ENCODE measurements at places on chromosomes 4 and X.

DNA sequence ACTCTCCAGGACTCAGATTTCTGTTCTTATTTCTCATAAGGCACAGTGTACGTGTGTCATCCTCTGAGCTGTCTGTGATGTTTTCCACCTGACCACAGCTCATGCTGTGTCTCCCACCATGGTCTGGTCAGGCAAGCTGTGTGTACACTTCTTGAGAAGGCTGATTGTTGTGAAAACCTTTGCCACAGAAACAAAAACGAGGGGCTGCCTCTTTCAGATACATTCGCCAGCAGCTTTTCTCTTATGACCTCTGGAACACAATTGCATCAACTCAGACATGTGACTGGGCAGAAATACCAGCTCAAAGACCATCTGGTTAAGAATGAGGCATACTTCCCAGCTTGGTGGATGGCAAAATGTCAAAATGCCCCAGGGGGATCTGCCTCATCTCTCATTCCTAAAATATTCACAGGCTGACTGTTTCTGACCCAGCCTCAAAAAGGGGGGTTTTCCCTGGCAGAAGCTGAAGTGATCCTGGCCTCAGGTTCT is 46.1 kb downstream of the PGRMC2 start:
- no peak for DNase-seq

GRCh38 chr4:65014078-65014477 is 604.8 kb upstream of the TECRL start:
- no peak for DNase-seq

GRCh38 chr4:175297965-175298565 is 379.9 kb downstream of the ADAM29 start:
- DNase-seq: no peak

DNA sequence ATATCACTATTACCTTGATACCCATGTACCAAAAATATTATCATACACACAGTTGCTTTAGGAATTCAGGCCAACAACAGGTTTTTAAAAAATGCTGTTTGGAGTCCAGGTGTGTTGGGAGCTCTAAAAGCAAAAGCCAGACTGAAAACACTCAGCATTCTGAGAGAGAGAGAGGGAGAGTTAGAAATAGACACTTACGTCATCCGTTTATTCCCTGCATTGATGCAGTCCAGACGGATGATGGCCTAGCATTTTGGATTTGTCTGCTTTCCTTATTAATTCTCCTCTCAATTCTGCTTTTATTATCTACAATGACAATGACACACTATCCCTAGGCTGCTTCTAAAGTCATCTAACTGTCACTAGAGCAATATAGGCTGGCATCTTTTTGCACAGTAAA is 358.3 kb upstream of the BOD1L1 start:
- DNase-seq: no peak

DNA sequence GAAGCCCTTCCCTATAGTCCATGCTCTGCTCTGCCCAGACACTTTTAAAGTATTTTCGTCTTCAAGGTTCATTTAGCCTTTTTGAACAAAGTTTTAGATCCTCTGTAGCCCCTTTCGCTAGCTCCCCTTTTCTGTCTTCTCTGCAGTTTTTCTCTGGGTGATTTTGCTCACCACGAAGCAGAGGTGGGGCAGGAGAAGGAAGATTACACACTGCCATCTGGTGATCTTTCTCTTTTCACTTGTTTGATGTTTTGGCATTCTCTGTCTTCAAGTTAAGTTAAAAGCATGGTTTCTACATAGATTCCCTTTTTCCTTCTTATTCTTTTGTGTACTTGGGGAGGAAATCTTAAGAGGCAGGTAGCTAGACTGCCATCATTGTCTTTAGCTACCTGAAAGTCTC is 43.9 kb downstream of the CC2D2A start:
- DNase-seq: no peak

- DNase-seq: no peak
Observed at GRCh38 chr4:153409924-153410501, 56.1 kb upstream of the TMEM131L start.

DNA sequence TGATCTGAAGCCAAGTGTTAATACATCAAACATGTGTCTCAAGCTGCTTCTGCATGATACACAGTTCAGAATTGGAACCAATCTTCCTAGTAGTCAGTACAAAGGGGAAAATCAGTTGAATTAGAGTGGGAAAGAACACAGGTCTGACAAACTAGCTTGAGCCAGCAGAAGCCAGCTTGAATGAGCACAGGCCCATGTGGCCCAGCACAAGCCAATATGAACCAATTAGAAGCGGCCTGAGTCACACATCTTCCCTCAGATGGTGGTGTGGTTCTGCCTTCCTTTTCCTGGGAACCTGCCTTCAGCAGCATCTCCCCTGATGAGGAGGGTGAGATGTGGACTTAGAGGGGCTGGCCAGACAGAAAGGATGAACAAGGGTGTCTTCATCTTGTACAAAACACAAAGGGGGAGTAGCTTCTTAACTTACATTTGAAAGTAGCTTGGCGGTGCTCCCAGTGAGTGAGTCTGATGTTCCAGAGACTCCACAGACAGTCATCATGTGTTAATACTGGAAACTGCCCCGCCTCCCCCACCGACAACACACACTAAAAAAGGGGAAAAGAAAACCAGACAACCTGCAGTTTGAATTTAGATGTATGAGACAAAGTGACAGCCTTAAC is 72.0 kb downstream of the FRMPD4 start:
- DNase-seq: no peak

- DNase-seq: no peak
Observed at GRCh38 chr4:17275836-17276235, 236.1 kb downstream of the QDPR start.

DNA sequence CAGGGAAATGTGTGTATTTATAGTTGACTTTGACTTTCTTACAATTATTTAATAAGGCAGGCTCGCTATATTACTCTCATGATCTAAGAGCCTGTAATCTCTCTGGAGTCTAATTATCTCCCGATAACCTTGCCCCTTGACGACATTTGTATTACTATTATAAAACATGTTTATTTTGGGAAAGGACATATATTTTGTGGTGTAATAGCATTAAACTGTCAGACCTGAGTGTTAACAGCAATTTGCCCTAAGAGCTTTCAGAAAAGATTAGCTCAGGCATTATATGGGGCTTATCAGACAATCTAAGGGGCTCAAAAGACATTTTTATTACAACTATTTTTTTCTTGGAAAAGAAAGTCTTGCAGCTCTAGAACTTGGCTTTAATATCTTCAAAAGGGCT is 427.9 kb upstream of the SLIT2 start:
- no peak for DNase-seq

- no peak for DNase-seq
Observed at GRCh38 chrX:46898207-46898606, 14.0 kb upstream of the JADE3 start.

DNA sequence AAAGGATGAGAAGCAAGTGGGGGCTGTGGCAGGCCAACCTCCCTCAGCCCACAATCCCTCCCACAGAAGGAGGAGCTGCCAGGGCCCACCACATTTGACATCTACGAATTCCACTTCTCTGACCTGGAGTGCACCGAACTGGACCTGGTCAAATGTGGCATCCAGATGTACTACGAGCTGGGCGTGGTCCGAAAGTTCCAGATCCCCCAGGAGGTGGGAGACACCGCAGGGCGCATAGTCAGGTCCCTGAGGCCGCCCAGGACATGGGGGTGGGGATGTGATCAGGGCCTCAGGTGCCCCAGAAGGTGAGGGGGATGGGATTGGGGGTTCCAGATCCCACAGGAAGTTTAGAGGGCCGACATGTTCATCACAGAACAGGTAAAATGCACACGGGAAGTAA is 13.7 kb downstream of the ATP5ME start:
- no peak for DNase-seq

DNA sequence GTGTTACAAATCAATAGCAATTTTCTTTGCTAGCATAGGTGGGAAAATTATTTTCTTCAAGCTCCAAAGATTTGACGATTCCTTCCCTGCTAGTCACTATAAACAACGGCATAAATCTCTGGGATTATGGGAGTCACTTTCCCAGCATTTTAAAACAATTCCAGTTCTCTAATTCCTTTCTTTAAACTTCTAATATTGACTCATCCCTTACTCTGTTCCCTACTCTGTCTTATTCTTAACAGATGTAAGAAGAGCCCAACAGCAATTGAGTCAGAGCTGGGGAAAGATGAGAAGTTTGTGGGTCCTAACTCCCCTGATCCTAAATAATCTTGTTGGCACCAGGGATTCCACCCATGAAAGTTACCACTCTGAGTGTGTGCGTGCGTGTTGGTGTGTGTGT is 47.4 kb upstream of the IL21 start:
- DNase-seq: no peak

- DNase-seq: no peak
Observed at GRCh38 chr4:165656399-165656798, 216.6 kb upstream of the TLL1 start.

DNA sequence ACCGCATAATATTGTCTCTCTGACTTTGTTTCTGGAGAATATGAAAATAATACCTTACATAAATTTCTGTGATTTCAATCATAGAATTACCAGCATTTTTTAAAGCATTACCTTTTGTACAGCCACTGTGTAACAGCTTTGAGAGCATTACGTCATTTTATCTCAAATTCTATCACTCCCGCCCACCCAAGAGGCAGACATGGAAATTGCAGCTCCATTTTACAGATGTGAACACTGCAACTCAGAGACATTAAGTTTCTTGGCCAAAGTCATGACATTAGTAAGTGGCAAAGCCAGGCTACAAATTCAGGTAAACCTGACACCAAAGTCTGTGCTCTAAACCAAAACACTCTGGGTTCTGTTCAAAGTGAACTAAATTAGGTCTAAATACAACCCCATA is 33.6 kb upstream of the KDR start:
- no peak for DNase-seq

GRCh38 chr4:83618431-83618830 is 82.5 kb downstream of the GPAT3 start:
- no peak for DNase-seq

- no peak for DNase-seq
Observed at GRCh38 chr4:1990348-1990645, 18.5 kb downstream of the NELFA start.

- DNase-seq: no peak
Observed at GRCh38 chr4:48472794-48473193, 10.3 kb upstream of the SLC10A4 start.

- no peak for DNase-seq
Observed at GRCh38 chr4:3872834-3873313, 106.7 kb downstream of the ADRA2C start.

DNA sequence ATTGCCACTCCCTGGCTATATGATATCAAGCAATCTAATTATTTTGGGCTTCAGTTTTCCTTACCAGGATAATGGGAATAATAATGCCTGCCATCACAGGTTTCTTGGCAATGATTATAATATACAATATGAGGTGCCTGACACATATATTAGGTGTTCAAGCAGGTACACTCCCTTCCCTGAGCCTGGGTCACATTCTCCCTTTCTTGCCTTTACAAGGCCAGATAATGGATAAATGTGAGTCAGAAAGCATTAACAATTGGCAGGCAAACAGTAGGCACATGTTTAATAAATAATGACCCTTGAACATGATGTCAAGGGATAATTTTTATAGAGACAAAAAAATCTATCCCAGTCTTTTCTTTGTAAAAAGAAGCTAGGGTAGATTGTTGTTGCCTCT is 17.2 kb downstream of the NDP start:
- DNase-seq: no peak

GRCh38 chr4:152682143-152682941 is 2.5 kb upstream of the TMEM154 start:
- DNase-seq: no peak

- DNase-seq: no peak
Observed at GRCh38 chr4:143711543-143712154, 11.2 kb upstream of the FREM3 start.

GRCh38 chr4:101419336-101420135 is 72.2 kb upstream of the PPP3CA start:
- no peak for DNase-seq

- DNase-seq: no peak
Observed at GRCh38 chr4:98283219-98284189, 22.3 kb downstream of the RAP1GDS1 start.

DNA sequence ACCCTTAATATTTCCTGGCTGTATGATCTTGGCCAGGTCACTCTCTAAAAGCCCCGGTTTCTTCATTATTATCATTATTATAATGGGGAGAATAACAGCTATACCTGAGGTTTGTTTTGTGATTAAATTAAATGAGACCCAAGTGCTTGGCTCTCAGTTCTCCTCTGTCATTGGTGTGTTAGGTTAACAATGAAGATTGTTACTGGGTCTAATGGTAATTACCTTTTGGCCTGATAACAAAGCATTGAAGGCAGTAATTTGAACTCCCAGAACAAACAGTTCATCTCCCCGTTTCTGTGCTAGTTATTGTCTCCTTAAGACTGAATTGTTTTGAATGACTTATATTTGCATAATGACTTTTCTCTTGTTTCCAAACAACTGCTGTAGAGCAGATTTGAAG is 6.8 kb upstream of the ANAPC4 start:
- no peak for DNase-seq

DNA sequence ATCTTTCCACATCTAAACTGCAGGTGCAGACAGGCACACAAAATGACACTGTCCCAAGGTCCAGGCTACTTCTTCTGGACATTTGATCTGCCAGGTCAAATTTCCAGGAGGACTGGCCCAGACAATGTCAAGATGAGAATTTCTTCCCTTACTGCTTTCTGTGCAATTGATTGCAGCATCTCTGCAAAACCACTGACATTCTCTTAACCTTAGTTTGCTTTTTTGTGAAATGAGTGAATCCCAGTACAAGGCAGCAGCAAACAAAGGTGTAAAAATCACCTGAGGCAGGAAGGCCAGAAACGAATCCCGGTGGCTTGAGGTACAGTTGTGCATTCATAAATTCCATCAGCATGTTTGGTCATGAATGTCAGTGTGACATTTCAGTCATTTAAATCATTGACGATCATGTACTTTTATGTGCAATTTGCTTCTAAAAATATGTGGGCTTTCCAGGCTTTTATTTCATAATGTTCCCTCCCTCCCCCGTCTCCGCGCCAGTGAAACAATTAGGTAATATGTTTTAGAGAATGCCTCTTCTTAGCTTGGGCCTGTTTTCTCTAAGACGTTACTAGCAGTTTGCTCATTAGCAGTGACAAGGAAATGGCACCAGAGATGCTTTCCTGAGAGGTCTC is 39.1 kb downstream of the NHS start:
- no peak for DNase-seq

- DNase-seq: no peak
Observed at GRCh38 chr4:95728145-95728544, 111.7 kb upstream of the PDHA2 start.

DNA sequence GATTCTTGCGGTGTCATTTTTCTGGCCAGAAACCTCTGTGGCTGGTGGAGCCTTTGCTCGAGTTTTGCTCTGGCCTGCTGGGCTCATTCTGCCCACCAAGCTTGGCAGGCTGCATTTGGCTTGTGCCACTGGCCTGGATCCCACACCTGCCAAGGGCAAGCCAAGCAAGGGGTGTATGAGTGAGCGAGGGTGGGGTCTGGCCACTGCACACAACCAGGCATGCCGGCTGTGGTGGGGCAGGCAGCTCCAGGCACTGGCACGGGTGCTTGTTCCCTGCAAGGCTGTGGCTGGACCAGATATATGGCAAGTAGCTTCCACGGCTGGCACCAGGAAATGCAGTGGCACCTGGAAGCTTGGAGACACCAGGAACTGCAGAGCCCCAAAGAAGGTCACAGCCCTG is 68.6 kb upstream of the PPP3CA start:
- no peak for DNase-seq
